ENCODE measurements at places on chromosomes 5 and 9.

DNA sequence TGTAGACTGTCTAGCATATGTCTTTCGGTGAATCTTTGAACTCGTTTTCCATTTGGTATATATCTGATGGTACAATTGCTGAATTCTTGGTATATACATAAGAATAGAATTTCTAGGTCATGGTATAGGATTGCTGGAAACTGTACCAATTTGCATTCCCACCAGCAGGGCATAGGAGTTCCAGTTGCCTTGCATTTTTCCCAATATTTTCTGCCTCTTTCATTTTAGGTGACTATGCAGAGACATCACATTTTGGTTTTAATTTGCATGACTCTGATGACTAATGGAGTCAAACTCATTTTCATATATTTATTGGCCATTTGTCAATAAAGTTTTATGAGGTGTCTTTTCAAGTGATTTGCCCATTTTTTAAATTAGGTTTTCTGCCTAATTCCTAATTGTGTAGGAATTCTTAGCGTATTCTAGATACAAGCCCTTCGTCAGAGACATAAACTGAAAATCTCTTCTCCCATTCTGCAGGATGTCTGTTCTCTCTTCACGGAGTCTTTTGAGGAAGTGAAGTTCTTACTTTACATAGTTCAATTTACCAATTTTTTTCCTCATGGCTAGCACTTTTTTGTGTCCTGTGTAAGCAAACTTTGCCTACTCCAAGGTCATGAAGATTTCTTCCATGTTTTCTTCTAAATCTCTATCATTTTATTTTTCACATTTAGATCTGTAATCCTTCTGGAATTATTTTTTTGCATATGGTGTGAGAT, 28.9 kb upstream of the PDCD1LG2 start:
- DNase-seq, result no peak

DNA sequence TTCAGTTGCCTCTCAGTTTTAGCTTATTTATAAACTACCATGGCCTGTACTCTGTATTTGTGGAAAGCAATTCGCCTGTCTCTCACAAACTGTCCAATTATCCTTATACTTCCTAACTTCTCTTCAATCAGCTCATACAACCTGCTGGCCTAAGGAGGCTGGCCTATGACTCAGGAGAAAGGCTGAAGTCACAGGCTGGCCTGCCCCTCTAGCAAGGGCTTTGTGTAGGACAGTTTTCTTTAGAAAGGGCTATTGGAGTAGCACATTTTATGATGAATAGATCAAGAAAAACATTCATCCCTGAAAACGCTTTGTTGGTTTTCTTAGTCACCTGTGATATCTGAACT, 988.7 kb upstream of the ARRDC3 start:
- no peak for DNase-seq

GRCh38 chr5:159106569-159107282, 7.0 kb upstream of the EBF1 start:
- DNase-seq, result peak; percentile 63

GRCh38 chr9:34143116-34143515, 16.6 kb upstream of the DCAF12 start:
- DNase-seq, result no peak

DNA sequence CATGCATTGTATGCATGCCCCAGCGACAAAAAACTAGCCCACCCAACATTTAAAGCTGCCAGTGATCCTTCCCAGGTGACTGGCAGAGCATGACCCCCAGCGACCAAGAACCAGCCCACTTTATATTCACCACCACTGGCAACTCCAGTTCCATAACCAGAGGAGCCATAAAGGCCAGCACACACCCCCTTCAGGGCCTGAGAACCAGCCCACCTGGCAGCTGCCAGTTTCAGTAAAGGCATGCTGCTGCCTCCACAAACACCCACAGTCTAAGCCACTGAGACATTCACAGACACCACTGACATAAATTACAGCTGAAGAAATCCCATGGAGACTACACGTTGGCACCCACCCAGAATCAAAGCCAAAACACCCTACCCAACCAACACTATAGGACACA, 46.9 kb upstream of the RGS7BP start:
- no peak for DNase-seq

GRCh38 chr5:122902263-122902662, 56.9 kb downstream of the SNX24 start:
- no peak for DNase-seq

DNA sequence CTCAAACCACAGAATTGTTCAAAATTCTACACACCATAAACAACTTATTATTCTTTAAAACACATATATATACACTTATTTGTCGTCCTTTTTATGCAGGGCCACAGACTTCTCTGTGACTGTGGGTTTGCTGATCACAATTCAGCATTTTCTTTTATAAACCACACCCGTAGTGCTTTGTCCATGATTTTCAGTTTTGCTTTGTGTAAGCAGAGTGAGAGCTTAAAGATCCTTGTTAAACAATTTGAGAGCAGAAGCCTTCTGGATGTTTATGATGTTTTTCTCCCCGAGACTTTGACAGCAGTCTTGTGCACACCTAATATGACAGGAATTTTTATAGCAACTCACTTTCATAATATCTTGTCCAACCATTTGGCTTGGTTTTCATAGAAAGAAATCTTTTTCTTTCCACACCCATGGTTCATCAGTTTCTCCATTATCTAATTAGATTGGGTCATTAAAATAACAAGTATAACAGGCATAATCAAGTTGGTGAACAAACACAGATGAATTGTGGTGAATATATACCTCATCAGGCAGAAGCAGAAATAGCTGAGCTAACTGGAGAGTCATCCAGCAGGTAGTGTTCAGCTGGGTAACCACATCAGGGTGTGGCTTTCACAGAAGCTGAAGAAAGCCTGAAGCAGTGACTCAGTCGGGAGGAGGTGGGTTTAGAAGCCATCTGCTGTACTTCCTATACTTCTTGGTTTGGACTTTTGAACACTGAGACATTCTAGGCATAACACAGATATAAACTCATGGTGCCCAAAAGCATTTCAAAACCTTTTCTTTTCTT, 232.8 kb downstream of the DOCK8 start:
- DNase-seq, result peak; percentile 71

DNA sequence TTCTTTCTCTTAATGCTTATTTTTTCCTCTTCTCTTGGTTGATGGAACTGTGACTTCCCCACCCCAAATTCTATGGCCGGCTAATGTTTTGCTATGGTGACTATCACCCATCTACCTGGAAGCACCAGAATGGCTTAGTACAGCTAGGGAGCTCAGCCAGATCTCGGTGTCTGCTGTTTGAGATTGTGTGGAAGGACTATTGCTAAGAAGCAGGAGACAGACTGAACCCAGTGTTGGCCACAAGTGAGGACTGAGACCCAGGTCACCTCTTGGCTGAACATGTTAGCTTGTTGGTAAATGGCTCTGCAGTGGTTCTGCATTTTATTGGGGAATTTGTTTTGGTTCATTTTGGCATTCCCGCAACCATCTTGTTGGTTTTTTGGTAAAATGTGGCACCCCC, 2.7 kb downstream of the PRRC2B start:
- no peak for DNase-seq

GRCh38 chr9:134227451-134228411, 63.4 kb upstream of the RNU6ATAC start:
- DNase-seq, result no peak

- no peak for DNase-seq
Observed at GRCh38 chr5:89043676-89044075, 160.7 kb upstream of the MEF2C start.

GRCh38 chr9:69145144-69145715, 28.8 kb upstream of the TJP2 start:
- no peak for DNase-seq

DNA sequence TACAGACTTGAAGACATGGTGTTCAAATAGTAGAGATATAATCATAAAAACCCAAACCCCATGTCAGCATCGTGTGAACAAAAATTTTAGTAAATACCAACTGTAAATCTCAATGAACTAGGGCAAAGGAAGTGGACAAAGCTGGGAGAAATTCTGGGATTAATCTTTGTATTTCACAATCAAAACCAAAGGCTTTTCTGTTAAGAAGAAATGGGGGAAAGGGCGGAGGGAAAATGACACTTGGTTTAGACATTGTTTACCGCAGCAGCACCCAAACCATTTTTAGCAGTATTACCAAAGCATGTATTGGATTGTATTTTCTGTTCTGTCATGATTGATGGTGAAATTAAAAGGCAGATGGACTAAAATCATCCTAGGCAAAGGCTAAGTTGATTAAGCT, 134.2 kb upstream of the PRSS3 start:
- no peak for DNase-seq

DNA sequence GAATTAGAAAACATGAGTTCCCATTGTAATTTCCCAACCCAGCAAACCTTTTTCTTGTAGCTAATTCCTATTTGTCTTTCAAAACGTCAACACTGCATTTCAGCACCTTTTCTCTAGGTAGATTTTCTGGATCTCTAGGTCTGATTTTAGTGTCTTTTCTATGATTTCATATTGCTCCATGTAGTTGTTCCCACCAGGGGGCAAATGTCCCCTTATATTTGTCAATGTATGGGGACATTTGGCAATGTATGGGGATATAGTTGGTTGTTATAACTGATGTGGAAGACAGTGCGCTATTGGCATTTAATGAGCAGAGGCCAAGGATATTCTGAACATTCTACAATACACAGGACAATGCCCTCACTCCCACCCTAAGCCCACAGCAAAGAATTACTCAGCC, 273.9 kb upstream of the ADRA1B start:
- DNase-seq, result no peak

DNA sequence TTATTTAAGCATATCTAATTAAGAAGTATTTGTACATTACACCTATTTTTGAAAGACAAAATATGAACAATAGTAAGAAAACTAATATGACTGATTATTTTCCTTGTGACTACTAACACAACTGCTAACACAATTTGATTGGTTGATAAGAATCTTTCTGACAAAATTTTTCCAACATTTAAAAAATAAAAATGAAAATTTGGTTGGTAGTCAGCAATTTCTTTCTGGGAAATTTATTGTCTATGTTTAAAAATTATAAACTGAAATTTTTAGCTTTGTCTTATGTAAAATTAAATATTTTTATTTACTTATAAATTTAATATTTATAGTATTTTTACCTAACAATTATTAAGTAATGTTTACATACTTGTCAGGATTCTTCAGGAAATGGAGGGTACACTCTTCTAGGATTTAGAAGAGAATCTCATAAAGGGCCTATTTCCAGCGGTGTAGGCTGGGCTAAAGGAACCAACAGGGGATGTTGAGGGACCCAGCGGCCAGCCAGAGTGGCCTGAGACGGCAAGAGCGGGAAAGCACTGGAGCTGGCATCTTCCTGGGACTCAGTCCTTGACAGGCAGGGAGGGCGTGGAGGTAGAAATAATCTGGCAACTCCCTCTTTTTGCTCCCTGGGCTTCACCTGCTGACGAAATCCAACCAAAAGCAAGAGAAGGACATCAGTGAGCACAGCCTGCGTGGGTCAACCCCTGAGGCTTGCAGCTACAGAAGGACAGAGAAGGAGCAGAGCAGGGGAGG, 14.7 kb upstream of the FAM120A start:
- DNase-seq, result no peak

All from activated gamma-delta T cell treated with Interleukin-2 at 50 U/mL for 16 hours (primary cell).